GM12892 (cell line): ENCODE measurements at places on chromosomes 11 and 22.

GRCh38 chr22:39296981-39297489, 22.4 kb downstream of the RPL3 start:
- DNase-seq = no peak

- no peak for DNase-seq
Observed at GRCh38 chr11:93524173-93524536, 19.0 kb downstream of the SMCO4 start.

DNA sequence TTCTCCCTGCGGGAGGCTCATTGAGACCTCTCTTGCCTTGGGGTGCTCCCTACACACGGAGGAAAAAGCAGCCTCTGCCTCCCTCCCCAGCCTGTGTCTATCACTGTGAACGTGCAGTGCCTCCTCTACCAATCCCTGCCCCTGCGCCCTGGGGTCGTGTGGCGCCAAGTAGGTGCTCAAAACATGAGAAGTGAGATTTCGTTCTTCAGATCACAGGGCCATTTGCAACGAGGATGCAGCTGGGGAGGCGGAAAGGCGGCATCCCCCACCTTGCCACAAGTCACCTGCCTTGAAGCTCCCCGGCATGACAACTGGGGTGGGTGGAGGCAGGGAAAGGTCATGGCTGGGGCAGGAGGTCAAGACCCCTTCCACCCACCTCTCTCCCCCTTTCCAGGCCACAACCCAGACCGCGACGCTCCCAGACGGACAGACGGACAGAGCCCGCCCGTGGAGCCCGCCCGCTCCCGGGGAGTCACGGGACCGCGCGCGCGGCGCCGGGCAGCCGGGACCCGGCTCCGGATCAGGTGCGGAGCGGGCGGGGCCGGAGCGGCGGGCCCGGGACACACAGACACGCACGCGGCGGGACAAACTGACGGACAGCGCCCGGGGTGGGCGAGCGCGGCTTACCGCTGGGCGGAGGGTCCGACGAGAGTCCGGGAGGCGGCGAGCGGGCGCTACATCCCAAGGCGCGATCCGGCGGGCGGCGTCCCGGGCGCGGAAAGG, 485 bp downstream of the KCNJ4 start:
- DNase-seq = no peak

- DNase-seq = no peak
Observed at GRCh38 chr11:134533511-134533910, 121.5 kb upstream of the B3GAT1 start.

- DNase-seq = no peak
Observed at GRCh38 chr11:875769-876301, 33.2 kb downstream of the TSPAN4 start.

DNA sequence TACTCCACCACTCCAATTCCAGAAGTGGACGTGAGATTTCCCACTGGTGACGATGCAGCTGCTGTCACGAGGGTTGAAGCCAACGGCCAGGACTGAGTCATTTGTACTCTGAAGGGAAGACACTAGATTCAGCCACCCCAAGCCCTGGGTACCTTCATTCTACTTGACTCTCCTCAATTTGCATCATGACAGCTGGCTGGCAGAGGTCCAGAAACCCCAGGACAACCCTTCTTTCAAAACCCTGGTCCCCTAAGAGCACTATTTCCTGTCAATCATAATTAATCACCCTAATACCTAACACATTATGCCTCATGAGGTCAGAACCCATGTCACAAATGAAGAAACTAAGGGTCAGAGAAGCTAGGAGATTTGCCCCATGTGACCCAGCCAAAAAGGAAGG, 4.9 kb downstream of the EML3 start:
- no peak for DNase-seq

DNA sequence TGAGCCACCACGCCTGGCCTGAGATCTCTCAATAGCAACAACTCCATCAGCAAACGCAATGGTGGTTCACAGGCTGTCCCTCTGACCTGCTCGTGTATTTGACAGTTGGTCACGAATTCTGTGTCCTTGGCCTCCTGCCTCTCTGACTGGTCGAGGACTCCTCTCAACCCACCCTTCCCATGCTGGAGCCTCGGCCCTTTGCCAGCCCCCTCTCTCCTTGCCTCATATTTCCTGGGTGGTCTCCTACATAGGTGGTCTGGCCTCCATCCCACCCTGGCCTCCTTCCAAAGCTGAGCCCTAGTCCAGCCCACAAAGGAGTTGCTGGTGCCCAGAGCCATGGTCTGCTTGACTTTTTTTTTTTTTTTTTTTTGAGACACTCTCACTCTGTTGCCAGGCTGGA, 11.4 kb upstream of the A4GALT start:
- DNase-seq = no peak

- no peak for DNase-seq
Observed at GRCh38 chr11:103441021-103441420, 331.8 kb downstream of the DYNC2H1 start.

DNA sequence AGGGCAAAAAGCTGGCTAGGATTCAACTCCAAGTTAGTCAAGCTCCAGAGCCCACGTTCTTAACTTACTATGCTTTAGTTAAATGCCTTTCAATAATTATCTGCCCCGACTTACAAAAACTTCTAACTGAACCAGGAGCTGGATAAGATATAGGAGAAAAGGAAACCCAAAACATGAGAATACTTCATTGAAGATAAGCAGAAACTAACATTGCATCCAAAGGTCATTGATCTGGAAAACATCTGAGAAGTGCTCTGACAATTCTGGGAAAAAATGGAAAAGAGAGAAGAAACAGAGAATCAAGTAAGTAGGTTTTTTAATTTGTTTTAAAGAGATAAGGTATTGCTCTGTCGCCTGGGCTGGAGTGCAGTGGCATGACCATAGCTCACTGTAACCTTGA, 27.2 kb downstream of the ACAT1 start:
- no peak for DNase-seq

- no peak for DNase-seq
Observed at GRCh38 chr11:11261629-11262028, 91.4 kb downstream of the CSNK2A3 start.

GRCh38 chr11:116042146-116042545, 537.9 kb upstream of the CADM1 start:
- DNase-seq = no peak
